CD4-positive, alpha-beta T cell treated with Interleukin-4 for 1 hour (primary cell): ENCODE measurements at places on chromosomes 2 and 18.

- no peak for DNase-seq
These were observed 529.2 kb upstream of the KLHL29 start for GRCh38 chr2:22855761-22856184.

GRCh38 chr18:55900380-55900779 lies 312.4 kb upstream of the TCF4 start:
- DNase-seq: no peak

- DNase-seq: no peak
These were observed 101.0 kb downstream of the ALPK2 start for GRCh38 chr18:58527952-58528287.

DNA sequence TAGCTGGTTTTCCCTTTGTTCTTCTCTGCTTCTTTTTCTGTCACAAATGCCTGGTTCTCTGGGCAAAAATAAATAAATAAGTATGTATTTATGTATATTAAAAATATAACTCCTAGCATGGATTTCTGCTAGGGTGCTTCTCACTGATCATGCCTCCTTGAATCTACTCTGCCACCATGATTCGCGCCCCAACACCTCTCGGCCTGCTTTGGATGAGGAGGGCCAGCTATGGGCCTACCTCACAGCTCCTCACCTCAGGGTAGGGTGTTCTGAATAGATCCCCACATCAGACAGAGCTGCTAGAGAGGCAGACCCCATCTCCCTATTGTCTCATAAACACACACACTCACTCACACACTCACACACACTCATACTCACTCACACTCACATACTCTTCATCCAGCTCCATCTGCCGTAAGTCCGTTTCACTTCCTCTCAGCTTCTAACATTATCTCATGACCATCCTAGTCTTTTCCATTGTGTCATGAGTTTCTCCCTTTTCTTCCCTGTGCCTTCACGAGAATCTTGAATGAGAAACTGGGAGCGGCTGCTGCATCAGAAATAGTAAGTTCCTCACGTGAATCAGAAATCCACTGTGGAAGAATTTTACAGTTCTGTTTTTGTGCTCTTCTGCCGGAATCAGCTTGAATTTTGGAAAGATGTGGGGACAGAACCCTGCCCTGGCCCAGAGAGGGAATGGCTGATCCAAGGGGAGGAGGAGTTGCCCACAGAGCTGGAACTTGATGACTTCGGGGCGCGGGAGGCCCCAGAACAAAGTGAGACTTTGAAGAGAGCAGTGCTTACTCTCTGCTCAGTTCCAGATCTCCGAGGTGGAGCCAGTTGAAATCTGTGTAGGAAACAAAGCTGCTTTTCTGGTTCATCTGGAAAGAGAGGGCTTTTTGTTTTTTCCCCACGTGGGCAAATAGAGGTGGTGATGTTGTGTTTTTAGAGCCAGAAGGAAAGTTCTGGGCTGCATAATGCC lies 20.9 kb downstream of the ANXA4 start:
- DNase-seq: no peak

DNA sequence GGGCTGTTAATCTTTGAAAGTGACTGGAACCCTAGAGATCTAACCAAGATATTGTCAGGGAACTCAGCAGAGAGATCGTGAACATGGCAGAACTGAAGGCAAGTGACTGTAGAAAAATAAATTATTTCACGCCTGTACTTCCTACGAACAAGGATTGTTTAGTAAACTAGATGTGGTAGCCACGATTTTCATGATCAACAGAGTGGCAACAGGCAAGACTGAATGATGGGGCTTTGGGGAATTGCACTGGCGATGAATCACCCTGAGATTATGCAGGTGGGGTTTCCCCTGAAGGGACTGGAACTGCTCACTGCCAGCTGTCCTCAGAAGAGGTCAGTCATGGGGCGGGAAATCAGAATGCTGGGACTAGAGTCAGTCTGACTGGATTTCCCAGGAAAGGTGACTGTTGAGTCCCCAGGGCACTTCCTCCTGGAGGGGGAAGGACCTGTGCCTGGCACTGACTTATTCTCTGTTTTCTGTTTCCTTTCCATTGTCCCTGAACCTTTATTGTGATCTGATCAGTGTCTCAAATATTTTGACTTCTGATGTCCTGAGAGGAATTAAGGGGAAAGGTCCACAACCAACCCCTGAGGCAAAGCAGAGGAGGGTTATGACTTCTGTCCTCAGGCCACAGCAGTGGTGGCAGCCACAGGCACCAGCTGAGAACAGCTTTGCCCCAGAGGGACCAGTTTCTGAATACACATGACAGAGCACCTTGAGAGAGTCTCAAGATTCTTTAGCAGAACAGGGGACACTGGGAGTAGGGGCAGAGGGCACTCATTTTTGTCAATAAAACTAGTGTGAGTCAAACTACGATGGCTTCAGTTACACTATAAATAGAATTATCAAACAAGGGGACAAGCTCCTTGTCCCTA lies 70.0 kb downstream of the NAB1 start:
- peak; percentile 19 for DNase-seq

- no peak for DNase-seq
These were observed 162.1 kb downstream of the SEPTIN10 start for GRCh38 chr2:109451671-109452070.

- DNase-seq: no peak
These were observed 17.5 kb upstream of the DOK6 start for GRCh38 chr18:69383186-69383585.

GRCh38 chr2:111946294-111947114 lies 48.1 kb downstream of the MERTK start:
- DNase-seq: no peak

- DNase-seq: no peak
These were observed 65.4 kb downstream of the FAM168B start for GRCh38 chr2:131027566-131028528.

GRCh38 chr18:79680100-79680879 lies 687 bp downstream of the CTDP1 start:
- peak; percentile 53 for DNase-seq

DNA sequence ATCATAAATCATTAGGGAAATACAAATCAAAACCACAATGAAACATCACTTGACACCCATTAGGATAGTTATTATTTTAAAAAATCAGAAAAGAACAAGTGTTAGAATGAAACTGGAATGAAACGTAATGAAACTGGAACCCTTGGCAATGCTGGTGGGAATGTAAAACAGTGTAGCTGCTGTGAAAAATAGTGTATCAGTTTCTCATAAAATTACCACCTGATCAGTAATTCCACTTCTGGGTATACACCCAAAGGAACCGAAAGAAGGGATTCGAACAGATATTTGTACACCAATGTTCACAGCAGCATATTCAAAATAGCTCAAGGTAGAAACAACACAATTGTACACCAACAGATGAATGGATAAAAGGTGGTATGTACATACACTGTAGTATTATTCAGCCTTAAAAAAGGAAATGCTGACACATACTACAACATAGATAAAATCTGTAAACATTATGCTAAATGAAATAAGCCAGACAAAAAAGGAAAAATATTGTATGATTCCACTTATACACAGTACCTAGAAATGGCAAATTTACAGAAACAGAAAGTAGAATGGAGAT lies 27.0 kb downstream of the ROCK1 start:
- no peak for DNase-seq

DNA sequence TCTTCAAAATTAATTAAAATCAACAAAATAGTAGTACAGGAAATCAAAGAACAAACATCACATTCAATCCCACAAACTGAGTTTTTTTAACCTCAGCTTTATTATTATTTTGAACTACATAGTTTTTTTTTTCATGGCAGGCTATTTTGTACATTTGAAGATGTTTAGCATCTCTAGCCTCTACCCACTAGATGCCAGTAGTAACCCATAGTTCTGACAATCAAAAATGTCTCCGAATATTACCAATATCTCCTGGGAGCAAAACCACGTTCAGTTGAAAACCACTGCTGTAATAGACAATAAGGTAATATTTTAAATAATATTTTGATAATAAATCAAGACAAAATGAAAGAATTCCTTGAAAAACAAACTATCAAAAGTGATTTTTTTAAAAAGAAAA lies 702.6 kb upstream of the LRRTM1 start:
- no peak for DNase-seq

DNA sequence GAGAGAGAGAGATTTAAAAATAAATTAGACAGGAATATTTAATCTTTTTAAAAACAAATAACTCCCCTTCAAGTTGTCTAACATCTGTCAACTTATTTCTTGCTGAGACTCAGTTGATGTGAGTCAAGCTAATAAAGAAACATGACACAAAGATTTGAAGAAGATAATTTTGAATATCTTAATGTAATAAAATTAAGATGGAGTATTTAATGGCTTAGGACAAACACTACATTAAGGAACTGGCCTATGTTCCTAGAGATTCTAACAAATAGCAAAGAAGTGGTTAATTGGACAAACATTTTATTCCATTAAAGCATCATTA lies 134.0 kb downstream of the INSIG2 start:
- no peak for DNase-seq

GRCh38 chr2:157364257-157364974 lies 38.8 kb upstream of the ERMN start:
- no peak for DNase-seq

DNA sequence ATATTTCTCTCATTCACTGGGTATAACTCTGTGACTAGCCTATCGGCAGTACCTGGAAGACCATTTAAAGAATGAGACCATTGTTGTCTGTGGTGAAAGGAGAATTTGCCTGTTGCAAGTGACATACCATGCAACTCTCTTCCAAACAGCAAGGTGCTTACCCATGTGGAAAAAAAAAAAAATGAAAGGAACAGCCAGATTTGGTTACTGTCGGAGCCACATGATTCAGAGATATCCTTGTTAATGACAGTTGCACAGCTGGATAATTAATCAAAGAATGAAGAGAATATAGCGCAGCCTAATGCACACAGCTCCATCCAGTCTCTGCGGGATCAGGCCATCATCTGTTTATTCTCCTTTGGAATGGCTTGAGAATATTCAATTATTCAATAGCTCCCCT lies 141.8 kb downstream of the HRH4 start:
- DNase-seq: no peak

GRCh38 chr2:144554492-144555210 lies 34.7 kb upstream of the ZEB2 start:
- no peak for DNase-seq

- no peak for DNase-seq
These were observed 516.2 kb upstream of the HS6ST1 start for GRCh38 chr2:128834880-128835252.
